NCI-H1694 (cell line): ENCODE measurements at places on chromosomes 16 and 17.
A peak's percentile ranks its signal among the peaks of the same experiment; 100 is the strongest.

- no peak for DNase-seq
Observed at GRCh38 chr16:90020260-90020837, 1.1 kb upstream of the DBNDD1 start.

- DNase-seq = peak; percentile 65
Observed at GRCh38 chr17:80426671-80427326, 11.8 kb downstream of the ENDOV start.

- DNase-seq = peak; percentile 23
Observed at GRCh38 chr17:9291912-9292560, 270.7 kb downstream of the NTN1 start.

DNA sequence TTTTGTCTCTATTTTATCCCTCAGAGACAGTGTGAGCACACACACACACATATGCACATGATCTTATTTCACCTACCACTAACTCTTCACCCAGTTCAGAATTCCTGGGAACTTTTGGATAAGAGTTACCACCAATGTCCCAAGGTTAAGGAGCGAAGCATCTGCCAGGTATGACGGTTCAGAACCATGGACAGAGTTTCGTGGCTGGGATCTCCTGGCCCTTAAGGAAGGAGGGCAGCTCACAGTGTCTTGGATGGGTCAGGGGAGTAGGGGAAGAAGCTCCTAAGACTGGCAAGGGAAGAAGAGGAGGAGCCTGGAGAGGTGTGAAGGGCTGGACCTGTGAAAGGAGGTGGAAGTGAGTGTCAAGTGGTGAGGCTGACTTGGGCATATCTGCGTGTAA lies 23.0 kb upstream of the TMEM132E start:
- DNase-seq = no peak

DNA sequence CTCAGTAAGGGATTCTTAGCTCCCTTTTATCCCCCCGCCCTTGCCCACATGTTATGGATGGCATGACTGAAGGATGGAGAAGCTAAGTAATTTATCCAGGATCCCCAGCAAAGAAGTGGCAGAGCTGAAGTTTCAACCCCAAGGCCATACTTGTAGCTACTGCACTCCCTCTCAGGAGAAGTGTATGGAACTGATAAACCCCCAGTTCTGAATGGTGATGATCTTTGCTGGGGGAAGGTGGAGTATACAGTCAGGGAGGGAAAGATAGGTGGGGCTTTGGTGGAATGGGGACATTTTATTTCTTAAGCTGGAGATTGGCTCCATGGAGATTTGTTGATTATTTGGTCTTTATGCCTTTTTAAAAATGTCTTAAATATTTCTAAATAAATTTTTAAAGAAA lies 58.3 kb downstream of the TNRC6C start:
- DNase-seq = no peak

DNA sequence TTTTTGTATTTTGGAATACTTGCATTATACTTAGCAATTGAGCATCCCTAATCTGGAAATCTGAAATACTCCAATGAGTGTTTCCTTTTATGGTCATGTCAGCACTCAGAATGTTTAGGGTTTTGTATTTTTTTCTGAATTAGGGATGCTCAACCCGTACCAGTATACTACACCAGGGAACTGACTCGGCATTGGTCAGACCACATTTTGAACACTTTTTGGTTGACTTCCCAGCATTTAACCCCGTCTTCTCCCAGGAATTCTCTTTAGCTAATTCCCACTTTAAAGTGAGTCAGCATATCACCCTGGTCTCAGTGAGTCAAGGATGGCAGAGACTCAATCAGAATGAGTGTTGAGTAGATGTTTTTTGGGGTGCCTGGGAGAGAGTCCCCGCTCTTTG lies 177.9 kb downstream of the SPECC1 start:
- no peak for DNase-seq

GRCh38 chr17:79041041-79041570 lies 17.1 kb downstream of the C1QTNF1 start:
- no peak for DNase-seq

DNA sequence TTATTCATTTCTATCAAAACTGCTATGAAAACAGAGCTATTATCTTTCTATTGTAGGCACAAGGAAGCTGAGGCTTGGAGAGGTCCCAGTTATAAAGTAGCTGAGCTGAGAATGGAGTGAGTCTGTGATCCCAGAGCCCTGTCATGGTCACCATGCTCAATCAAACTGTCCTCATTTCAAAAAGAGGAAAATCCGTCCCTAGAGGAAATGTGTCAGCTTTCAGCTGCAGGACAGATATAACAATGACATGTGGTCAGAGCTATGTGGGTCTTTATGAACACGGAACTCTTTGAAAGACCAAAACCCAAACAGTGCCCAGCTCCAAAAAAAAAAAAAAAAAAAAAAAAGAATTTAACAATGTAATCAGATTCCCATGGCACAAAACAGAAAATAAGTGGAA lies 266.1 kb downstream of the XYLT1 start:
- DNase-seq = no peak

- DNase-seq = no peak
Observed at GRCh38 chr16:66431760-66432159, 4.7 kb downstream of the BEAN1 start.

DNA sequence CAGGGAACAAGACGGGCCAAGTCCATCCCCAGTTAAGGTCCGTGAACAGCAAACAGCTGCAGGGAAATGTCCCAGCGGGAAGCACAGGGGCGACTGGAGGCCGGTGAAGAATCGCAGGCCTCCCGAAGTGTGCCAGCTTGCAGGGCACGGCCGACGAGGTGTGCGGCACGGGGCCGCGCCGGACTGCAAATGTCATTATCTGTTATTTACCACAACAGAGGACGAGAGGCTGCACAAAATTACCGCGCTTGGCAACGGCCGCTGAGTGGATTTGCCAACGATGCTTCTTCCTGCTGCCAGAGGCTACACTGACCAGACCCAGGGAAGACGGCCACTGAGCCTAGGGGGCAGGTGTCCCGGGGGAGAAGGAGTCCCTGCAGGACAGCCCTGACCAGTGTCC lies 53.1 kb downstream of the RPH3AL start:
- DNase-seq = no peak

DNA sequence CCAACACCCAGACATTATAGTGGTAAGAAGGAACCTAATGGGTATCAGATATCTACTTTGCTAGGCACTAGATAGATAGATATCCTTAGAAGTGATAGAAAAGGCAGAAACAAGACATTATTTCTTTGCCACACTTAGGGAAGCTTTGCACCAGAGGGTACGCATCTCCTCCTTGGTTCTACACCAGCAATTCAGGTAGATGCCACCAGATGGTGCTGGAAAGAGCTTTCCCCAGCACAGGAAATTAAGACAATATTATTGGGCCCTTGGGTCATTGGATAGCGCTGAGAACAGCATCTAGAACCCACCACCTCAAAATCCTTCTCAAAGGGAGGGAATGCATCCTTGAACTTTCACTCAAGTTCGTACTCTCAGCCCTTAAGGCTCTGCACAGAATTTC lies 173.8 kb upstream of the CCL2 start:
- DNase-seq = peak; percentile 17

DNA sequence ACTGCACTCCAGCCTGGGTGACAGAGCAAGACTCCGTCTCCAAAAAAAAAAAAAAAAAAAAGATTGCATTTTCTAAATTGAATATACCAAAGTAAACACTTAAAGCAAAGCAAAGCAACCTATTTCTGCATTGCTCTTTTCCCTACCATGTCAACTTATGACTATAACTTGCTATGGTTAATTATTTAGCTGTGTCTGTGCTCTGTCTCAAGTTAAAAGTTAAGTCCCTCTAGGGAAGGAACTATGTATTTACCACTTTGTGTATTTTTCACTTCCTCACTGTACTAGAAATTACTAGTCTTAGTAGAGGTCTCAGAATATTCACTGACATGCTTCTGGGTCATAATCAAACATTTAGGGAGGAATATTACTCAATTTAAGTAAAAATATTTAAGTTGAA lies 711.7 kb upstream of the SOX9 start:
- DNase-seq = no peak

- DNase-seq = no peak
Observed at GRCh38 chr16:87724490-87725291, 41.1 kb downstream of the KLHDC4 start.

DNA sequence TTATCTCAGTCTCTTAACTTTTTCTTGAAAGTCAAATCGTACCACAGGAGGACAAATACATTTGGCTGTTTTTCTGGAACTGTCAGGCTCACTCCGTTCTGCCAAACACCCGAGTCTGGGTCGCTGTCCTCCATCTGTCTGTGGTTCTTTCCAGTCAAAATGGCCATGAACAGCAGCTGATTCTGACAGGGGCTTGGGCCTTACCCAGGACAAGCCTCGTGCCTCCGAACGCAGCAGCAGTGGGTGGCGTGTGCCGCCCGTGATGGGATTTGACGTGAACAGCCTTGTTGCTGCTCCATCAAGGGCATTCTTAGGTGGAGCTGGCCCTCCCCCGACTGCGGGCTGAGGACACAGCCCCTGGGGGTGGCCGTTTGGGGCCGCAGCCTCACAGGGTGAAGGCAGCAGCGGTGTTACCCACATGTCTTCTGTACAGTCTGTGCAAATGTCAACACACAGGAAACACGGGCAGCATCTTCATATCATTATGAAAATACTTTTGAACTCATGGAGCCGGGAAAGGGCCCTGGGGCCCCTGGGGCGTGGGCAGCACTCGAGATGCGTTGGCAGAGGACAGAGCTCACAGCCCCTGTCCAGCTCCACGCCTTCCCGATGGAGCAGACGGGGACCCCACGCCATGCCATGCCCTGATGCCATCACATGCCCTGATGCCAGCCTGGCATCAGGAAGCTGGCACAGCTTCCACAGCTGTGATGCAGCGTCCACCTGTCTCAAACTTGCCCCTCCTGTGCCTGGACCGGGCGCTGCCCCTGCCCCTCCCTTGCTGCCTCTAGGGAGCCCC lies 8.6 kb upstream of the ACSF3 start:
- DNase-seq = no peak

GRCh38 chr17:34464812-34465211 lies 101.8 kb upstream of the CCL1 start:
- DNase-seq = peak; percentile 44

- no peak for DNase-seq
Observed at GRCh38 chr16:87844120-87844733, 25.1 kb downstream of the SLC7A5 start.

DNA sequence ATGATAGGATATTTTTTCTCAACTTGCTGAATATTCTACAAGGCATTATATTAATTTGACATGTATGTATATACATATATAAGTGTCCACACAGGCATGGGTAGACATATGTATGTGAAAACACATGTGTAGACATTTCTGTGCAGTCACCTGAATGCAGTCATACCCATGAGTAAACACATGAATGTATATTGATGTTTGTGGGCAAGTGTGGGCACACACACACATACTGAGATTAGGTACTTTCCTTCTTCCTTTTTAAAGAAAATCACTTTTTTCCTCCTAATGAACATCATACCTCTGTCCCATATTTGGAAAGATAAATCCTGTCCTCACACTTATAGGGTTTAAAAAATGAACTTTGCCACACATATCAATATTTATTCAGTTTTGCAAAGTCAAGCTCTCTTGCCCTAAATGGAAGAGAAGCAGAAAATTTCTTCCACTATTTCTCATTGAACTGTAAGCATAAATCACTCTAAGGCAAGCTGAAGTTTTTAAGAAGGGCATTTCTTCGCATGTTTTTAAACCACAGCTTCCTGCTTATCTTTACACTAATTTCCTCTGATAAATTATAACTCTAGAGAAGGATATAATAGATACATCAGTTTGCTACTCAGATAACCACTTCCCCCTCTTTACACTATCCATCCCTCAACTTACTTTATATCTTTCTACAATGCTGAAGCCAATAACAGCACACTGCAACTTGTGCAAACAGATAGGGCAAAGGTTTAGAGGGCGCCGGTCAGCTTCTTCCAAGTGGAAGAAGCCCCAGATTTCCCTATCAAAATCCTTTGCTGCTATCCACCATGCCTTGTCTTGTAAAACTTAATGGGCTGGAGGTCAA lies 49.6 kb upstream of the LRRC37A3 start:
- DNase-seq = no peak

GRCh38 chr17:58303971-58304749 lies 23.4 kb upstream of the MPO start:
- peak; percentile 78 for DNase-seq

DNA sequence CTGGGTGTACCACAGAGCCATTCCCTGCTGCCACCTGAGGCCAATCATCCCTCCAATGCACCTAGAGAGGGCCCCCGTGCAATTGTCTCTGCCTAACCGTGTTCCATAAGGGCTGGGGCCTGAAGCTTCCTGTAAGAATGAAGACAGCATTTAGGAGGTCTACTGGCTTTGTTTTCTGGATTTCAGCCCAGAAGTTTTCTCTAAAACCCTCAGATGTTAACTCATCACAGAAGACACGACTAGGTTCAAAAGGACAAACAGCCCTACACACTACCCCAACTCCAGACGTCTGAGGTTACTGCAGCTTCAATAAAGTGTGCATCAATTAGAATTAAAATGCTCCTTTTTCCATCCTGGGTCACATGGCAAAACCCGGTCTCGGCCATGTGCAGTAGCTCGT lies 10.8 kb upstream of the DRG2 start:
- DNase-seq = no peak

GRCh38 chr17:29577385-29578211 lies 9.1 kb downstream of the TP53I13 start:
- DNase-seq = peak; percentile 20

DNA sequence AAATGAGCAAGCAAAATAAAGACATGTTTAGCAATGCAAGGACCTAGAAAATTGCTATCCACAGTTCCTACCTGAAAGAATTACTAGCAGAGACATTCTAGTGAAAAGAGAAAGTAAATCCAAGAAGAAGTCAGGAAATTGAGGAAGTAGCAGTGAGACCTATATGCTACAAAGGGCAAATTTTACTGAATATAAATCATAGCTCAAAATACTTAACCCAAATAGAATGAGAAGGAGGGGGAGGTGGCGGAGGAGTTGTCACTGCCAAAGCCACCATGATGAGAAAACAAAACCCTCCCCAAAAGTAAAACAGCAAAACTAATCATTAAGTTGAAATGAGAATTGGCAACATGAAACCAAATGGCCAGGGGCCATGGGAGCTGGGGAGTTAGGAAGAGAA lies 39.3 kb downstream of the PITPNM3 start:
- DNase-seq = no peak

DNA sequence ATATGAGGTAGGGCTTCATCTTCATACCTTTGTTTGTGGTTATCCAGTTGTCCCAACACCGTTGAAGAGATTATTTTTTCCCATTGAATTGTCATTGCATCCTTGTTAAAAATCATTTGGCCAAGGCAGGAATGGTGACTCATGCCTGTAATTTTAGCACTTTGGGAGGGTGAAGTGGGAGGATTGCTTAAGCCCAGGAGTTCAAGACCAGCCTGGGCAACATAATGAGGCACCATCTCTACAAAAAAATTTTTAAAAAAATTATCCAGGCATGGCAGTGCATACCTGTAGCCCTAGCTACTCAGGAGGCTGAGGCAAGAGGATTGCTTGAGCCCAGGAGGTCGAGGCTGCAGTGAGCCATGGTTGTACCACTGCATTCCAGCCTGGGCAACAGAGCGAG lies 223.9 kb downstream of the TANC2 start:
- no peak for DNase-seq

GRCh38 chr17:57099165-57099564 lies 14.1 kb downstream of the AKAP1 start:
- DNase-seq = no peak

- peak; percentile 11 for DNase-seq
Observed at GRCh38 chr17:16873174-16874035, 98.5 kb downstream of the TNFRSF13B start.
